ENCODE measurements at places on chromosomes 6 and 20.

- no peak for DNase-seq
Measured at GRCh38 chr20:1330075-1330830, 1.3 kb upstream of the SDCBP2 start.

DNA sequence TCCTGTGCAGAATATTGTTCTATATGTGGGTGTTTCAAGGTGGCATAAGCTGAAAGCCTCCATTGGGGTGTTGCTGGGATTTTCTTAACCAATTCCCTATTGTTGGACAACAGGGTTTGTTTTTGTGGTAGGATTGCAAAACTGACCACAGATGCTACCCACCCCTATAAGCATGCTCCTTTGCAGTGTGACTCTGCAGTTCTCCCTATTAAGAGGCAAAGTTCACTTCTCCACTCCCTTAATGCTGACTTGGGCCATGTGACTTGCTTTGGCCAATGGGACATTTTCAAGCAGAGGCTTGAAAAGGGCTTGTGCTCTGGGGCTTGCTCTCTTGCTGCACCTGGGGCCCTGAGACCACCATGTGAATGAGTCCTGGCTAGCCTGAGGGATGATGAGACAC is 8.5 kb upstream of the ANGPT4 start:
- DNase-seq = no peak

- DNase-seq = no peak
Measured at GRCh38 chr6:143507358-143508145, 4.0 kb downstream of the FUCA2 start.

GRCh38 chr6:30533460-30534294 is 22.6 kb downstream of the GNL1 start:
- DNase-seq = no peak

DNA sequence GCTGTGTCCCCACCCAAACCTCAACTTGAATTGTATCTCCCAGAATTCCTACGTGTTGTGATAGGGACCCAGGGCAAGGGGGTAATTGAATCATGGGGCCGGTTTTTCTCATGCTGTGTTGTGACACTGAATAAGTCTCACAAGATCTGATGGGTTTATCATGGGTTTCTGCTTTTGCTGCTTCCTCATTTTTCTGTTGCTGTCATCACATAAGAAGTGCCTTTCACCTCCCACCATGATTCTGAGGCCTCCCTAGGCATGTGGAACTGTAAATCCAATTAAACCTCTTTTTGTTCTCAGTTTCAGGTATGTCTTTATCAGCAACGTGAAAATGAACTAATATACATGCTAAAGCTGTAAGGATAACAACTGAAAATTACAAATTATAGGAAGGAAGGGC is 88.3 kb downstream of the CDYL start:
- DNase-seq = no peak

DNA sequence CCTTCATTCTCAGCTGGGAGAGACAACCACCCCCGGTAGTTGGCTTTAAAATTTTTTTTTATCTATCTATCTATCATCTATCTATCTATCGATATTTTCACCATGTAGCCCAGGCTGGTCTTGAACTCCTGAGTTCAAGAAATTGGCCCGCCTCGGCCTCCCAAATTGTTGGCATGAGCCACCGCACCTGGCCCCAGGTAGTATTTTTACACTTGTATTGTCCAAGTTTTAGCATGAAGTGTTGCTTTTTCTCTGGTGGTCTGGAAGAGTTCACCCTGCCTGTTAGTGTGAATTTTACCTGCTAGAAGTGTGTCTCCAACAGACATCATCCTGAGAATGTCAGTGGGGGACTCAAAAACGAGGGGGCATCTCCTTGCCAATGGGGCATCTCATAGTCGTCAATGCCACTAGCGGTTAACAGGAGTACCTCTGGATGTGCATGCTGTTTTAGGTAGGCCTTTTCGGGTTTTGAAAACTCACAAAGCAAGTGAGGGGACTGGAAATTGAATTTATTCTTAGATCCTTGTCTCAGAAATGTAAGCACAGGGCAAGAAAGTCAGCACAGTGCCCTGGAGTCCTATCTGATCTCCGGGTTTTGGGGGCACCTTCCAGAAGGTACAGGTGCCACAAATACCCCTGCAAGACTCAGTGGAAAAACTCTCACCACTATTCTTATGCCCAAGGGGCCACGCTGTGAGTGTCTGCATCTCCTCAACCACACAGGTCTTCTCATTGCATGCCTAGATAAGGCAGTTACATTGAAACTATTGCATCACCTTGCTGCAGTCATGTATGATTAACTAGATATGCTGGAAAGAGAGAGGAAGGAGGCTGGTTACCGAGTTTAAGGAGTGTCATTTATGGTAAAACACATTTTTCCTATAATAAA is 37.1 kb downstream of the TNFAIP3 start:
- no peak for DNase-seq

- DNase-seq = no peak
Measured at GRCh38 chr6:321536-322258, 29.4 kb downstream of the DUSP22 start.

GRCh38 chr6:5246141-5247097 is 14.3 kb downstream of the LYRM4 start:
- DNase-seq = no peak

- no peak for DNase-seq
Measured at GRCh38 chr6:161676586-161676985, 402.7 kb upstream of the AGPAT4 start.

- no peak for DNase-seq
Measured at GRCh38 chr20:24795436-24795835, 153.6 kb upstream of the CST7 start.

DNA sequence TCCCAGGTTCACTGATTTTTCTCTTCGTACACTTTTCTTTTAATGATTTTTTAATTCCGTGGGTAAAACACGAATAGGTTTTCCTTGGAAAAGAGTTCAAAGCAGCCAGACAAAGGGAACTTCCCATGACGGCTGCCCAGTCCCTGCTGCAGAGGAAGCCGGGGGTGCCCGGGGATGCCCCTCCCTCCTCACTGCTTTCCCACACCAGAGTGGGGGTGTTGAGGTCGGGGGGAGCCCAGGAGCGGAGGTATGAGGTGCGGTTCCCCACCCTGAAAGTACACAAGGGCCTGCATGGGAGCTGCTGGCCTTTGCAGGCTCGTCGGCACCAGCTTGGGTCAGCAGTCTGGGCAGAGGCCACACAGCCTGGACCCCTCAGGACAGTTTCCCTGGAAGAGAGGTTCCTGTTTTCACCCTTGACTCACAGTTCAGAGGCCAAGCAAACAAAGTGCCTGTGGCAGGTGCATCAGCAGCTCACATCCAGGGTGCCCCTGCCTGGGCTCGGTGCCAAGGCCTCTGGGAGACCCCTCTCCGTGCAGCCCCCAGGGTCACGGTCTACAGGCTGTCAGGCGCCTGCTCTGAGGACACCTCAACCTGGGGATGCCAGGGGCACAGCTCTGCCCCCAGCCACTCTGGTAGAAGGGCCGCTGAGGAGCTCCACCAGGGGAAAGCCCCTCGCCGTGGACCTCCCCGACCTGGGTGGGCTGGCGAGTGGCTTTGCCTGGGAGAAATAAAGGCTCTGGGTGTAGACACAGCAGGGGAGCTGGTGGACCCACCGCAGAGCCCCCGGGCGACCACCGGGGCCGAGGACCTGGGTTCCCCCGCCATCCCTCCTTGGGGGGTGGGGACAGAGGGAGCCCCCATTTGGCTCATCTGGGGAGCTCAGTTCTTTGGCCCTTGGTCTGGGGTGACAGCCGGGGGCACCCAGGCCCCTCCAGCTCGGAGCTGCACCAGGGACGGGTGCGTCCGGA is 15.4 kb upstream of the CHRNA4 start:
- no peak for DNase-seq

DNA sequence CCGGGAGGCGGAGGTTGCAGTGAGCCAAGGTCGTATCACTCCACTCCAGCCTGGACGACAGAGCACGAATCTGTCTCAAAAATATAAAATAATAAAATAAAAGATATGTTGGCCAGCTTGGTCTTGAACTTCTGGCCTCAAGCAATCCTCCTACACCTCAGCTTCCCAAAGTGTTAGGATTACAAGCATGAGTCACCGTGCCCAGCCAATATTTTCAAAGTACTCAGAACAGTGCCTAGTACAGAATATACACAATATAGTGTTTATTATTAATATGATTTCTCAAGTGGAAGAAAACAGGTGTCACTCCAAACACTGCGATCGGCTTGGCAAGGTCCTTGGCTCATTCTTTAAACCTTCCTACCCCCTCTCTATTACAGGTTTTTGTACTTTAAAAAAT is 3.1 kb downstream of the FAM210B start:
- no peak for DNase-seq

- no peak for DNase-seq
Measured at GRCh38 chr6:73043446-73043845, 181.8 kb downstream of the KHDC1L start.

GRCh38 chr20:61730631-61731362 is 334.9 kb downstream of the TAF4 start:
- DNase-seq = no peak

DNA sequence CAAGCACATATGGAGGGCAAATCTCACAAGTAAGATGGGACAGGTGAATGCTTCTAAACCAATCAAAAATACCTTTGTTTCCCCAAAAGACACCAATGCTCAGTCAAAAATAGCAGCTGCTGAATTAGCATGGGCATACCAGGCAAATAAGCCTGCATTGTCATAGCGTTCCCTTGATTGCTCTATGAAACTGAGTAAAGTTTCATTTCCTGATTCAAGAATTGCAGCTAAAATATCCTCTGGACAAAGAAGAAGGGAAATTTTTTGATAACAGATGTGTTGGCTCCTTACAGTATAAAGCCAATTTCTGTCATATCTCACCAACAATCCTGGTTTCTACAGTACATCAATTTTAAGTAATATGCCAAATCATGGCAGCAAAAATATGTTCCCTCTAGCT is 3.3 kb upstream of the TMEM14A start:
- no peak for DNase-seq
